Hematopoietic multipotent progenitor cell (in vitro differentiated cells): ENCODE measurements at places on chromosomes 13 and 19.

- no peak for DNase-seq
Observed at GRCh38 chr13:23678795-23679194, 108.6 kb downstream of the TNFRSF19 start.

- no peak for DNase-seq
Observed at GRCh38 chr13:47673009-47673850, 327.8 kb downstream of the SUCLA2 start.

- no peak for DNase-seq
Observed at GRCh38 chr19:34359954-34360315, 5.1 kb upstream of the GPI start.

- no peak for DNase-seq
Observed at GRCh38 chr13:50099473-50099872, 84.2 kb downstream of the KCNRG start.

GRCh38 chr13:43986421-43986981 lies 106.8 kb downstream of the LACC1 start:
- no peak for DNase-seq

- no peak for DNase-seq
Observed at GRCh38 chr19:35318679-35319448, 10.1 kb upstream of the CD22 start.

- no peak for DNase-seq
Observed at GRCh38 chr19:16403151-16403977, 68.4 kb downstream of the EPS15L1 start.

- DNase-seq, result no peak
Observed at GRCh38 chr13:98187965-98188261, 10.8 kb upstream of the RNF113B start.
